ENCODE measurements at places on chromosomes 1 and 21. TPM values are rescaled to one million over a fixed set of nuclear protein-coding genes. Genes with fewer than 3 reads are reported as not detected.

The NKAIN1 gene
- not detected for total RNA-seq

The LMOD1 gene
- total RNA-seq: 11.6 TPM

The RUNX3 gene
- 5.0 TPM for total RNA-seq

The ECM1 gene
- 8.8 TPM for total RNA-seq

The KCNJ6 gene
- total RNA-seq: 0.19 TPM

The TFF2 gene
- not detected for total RNA-seq

The AADACL3 gene
- total RNA-seq: not detected
